ENCODE measurements at places on chromosomes 3 and 15.

- DNase-seq, result no peak
These were observed 323.5 kb downstream of the ERC2 start for GRCh38 chr3:56144805-56145204.

DNA sequence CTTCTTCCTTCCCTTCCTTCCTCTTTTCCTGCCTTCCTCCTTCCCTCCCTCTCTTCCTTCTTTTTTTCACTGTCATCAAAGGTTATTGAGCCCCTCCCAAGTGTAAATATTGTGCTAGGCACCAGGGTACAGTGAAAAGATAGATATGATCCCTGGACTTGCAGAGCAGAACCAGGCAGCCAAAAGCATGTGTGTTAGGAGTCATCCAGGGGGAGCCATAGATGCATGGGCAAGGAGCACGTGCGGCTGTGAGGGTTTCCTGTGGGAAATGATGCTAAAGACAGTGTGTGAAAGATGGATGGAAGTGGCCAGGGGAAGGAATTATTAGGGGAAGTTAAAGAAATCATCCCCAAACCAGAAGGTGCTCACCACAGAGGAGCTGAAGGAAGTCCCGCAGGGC, 65.2 kb downstream of the NR2F2 start:
- no peak for DNase-seq

DNA sequence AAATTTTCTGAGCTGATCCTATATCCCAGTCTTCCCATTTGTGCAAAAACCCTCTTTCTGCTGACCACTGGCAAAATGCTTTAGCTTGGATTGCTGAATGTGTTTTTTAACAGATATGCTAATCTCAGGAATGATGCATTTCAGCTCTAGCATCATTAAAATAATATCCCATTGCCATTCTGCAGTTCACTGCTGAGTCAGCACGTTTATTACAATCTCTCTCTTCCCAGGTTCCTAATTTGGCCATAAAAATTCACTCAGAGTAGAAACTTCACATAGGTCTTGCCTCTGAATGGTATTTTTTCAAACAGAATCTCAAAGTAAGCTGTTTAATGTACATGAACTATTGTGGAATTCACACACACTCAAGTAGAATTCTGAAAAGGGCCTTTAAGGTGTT, 509.6 kb upstream of the SUCLG2 start:
- no peak for DNase-seq

- no peak for DNase-seq
These were observed 25.9 kb downstream of the SLC9A9 start for GRCh38 chr3:143822374-143822773.

- no peak for DNase-seq
These were observed 29.2 kb downstream of the PLXNA1 start for GRCh38 chr3:127012091-127012490.

DNA sequence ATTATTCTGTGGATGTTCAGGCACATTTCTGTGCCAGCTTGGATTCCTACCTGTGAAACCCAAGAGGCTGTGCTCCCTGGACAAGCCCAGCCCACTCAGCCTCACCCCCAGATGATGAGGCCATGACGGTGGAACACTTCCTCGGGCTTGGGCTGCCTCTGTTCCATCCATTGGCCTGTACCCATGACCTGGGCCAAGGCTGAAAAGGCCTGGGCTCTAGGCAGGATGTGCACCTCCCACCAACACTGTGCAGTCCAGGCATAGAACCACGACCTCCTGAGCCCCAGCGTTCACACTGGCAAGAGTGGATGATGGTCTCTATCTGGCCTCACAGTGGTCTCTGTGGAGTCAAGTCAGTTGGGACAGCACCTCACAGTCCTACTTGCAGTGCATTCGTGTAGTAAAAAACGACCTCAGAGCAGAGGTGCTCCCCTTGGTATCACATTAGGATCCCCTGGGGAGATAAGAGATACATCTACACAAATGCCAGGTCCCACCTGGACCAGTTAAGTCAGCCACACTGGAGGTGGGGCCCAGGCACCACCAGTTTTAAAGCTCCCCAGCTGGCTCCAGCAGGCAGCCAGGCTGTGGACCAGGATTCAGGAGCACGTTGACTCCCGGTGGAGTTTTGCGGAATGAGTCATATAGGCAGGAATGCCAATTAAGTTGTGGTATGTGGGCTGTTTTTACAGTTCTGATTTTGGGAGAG, 39.0 kb upstream of the IGF1R start:
- peak; percentile 53 for DNase-seq

GRCh38 chr15:83818591-83818990, 164.7 kb downstream of the ADAMTSL3 start:
- no peak for DNase-seq
